Stimulated activated CD8-positive, alpha-beta memory T cell treated with anti-CD3 and anti-CD28 coated beads, Interleukin-7, amount 100 ng/mL, for 48 hours (primary cell): ENCODE measurements at places on chromosomes 3 and 15.

- DNase-seq, result no peak
Measured at GRCh38 chr3:169552533-169552932, 111.0 kb downstream of the MECOM start.

- no peak for DNase-seq
Measured at GRCh38 chr3:71031181-71031580, 552.3 kb downstream of the FOXP1 start.

DNA sequence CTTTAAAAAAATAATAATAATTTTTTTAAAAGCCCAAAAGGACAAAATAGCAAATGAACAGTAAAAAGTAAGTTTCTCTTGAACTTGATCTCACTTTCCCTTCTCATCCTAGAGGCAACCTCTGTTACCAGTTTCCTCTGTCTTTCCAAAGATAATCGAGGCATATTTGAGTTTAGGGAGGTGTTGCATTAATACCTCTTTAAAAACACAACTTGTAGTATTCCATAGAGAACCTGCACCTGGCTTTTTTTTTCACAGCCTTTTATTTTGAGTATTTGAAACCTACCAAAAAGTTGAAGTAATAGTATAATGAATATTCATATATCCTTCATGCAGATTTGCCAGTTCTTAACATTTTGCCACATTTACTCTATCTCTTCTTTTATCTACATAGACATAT is 9.1 kb downstream of the CSK start:
- no peak for DNase-seq

- no peak for DNase-seq
Measured at GRCh38 chr3:127534564-127534963, 56.0 kb downstream of the TPRA1 start.

DNA sequence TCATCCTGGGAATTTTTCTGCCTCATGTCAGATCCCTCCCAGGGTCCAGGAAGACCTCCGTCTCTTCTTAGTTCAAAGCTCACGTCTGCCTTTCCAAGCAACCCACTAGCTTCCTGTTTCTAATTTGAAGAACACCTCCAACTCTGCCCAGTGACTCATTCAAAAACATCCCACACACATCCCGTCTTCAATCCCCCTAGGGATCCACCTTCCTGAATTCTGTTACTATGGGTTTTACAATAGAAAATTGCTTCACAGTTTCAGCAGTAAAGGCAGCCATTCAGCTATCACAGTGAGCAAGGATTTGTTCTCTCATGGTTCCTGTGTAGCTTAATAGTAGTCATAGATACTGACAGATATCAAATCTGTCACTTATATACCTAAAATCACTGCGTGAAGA is 308.3 kb upstream of the CCDC54 start:
- no peak for DNase-seq

DNA sequence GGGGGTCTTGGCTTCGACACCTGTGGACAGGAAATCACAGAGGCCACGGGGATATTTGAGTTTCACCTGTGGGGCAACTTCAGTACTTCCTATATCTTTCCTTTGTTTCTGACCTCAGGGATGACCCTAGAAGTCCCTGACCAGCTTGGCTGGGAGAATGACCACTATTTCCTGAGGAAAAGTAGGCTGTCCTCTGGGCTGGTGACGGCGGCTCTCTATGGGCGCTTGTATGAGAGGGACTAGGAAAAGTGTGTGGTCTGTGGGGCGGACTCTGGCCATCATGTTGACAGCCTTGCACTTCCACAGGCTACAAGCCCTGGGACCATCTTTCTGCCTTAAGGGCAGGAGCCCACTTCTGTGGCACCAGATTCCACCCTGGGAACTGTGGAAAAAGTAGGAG is 43.7 kb downstream of the BTD start:
- no peak for DNase-seq

DNA sequence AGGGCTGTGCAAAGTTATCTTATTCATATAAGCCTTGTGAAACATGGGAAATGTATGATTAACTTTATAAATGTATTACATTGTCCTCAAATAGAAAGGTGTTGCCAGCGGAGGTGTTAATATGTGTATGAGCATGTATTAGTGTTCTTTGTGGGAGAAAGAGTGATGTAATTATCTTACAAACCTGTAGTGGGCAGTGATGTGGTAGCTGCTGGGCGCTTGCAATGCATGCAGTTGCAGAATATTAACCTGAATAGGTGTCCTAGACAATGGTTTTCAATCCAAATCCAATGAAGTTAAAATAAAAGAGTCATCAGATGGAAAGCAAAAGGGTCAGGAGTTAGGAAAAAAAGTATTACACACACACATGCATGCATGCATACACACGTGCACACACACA is 881.3 kb upstream of the CADM2 start:
- DNase-seq, result no peak

GRCh38 chr3:64798316-64798715 is 110.5 kb upstream of the ADAMTS9 start:
- DNase-seq, result no peak

DNA sequence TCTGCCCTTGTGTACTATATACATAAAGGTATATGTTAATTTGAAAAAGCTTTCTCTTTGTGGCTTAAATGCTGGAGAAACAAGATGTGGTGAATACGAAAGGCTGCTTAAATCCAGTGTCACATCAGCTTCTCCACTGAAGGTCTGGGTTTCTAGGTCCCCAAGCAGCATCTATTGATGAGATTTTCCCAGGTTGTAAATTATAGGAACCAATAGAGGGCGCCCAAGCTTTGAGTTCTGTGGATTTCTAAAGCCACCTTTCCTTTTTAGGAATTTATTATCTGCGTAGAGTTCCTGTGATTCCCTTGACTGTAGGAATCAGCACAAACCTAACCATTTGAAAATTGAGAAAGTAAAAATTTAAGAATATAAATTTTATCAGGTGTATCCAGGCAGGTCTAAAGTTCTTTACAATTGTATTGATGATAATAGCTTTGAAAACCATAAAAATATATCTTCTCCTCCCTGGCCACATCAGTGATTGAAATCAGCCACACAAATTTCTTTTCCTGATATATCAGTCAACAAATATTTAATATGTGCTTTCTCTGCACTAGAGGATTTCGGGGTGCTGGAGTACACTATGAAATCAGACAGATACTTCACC is 88.3 kb upstream of the ADAMTSL3 start:
- DNase-seq, result no peak

DNA sequence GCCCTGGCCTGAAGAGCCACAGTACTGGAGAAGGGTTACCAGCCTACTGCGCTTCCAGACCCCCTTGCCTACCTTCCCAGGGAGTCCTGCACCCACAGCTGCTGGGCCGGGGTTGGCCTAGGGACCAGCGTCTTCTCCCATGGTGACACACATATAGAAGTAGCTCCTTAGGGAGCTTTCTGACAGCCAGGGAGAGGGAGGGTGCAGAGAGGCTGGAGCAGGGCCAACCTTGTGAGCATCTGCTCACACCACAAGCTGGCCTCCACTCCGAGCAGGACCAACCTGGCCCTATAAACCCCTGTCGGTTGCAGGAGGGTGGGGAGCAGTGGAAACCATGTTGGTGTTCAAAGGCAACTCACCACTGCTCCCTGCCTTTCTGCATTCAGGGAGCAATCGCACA is 35.2 kb downstream of the SRPRB start:
- no peak for DNase-seq

GRCh38 chr3:147383617-147384016 is 22.7 kb downstream of the ZIC4 start:
- no peak for DNase-seq

DNA sequence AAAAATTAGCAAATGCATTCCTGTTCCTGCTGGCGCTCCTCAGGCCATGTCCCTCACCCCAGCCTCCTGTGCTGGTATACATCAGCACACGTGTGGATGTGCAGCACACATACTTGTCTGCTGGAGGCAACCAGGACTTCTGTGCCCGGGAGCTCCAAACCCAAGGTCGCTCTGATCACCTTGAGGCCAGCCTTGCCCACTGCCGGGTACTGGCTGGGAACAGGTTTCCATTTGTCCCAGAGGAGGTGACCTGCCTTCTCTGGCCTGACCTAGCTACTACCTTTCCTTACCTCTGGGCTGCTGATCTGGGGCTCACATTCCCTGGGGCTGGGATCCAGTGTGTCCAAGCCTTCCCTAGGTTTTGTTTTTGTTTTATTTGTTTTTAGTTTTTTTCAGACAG is 12.1 kb downstream of the PRKCD start:
- no peak for DNase-seq

- no peak for DNase-seq
Measured at GRCh38 chr3:197513953-197514785, 41.6 kb downstream of the BDH1 start.
